ENCODE measurements at places on chromosomes 1 and 21. TPM values are rescaled to one million over a fixed set of nuclear protein-coding genes. Genes with fewer than 3 reads are reported as not detected.

- DNase-seq: no peak
Observed at GRCh38 chr1:29057700-29058099, 66.0 kb downstream of the TMEM200B start.

DNA sequence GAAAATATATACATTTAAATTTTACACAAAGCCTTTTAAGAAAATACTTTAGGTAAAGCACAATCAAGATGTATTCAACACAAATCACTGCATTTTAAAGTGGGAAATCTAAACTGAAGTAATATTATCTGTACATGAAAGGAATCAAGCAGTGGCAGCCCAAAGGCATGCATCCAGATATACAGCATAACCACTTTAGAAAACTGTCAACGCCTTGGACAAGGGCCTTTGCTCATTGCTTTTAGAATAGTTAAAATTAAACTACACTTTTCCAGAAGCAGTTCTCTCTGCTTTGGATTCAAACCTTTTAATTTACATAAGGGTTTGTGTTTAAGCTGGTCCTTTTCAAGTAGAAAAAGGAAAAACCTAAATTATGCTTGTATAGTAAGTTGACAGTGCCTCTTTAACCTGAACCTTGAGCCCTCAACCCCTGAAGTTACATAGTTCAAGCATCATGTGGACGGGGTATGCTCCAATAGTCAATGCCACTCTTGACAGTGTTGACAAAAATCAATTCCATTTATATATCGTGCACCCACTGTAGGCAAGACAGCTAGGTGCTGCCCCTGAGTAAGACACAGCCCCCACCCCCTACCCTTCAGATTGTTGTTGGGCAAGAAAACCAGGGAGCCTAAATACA is 22.9 kb downstream of the TOR3A start:
- DNase-seq: no peak

GRCh38 chr1:9233241-9233941 is 1.2 kb upstream of the H6PD start:
- DNase-seq: no peak

Gene TMEM125
- 13.1 TPM for polyA plus RNA-seq

GRCh38 chr21:41124641-41125201 is 43.2 kb upstream of the BACE2 start:
- DNase-seq: no peak

Measured in left renal cortex interstitium (tissue), 4 donors.